Glutamatergic neuron (in vitro differentiated cells): ENCODE measurements at places on chromosomes 5 and 9.

GRCh38 chr5:77867194-77867691 is 91.1 kb upstream of the TBCA start:
- no peak for DNase-seq

DNA sequence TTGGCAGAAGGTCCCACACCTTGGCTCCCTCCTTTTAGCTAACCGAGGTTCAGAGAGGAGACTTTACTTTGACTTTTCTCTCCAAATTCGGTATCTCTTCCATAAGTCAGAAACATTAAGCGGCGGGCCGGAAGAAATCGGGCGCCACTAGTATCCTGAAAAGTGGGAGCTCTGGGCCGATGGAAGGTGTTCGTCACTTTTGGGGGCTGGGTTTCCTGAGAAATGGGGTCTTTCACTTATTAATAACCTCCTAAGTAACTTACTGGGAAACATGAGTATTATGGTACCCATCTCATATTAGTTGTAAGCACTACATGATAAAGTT is 716 bp downstream of the STX17 start:
- no peak for DNase-seq

DNA sequence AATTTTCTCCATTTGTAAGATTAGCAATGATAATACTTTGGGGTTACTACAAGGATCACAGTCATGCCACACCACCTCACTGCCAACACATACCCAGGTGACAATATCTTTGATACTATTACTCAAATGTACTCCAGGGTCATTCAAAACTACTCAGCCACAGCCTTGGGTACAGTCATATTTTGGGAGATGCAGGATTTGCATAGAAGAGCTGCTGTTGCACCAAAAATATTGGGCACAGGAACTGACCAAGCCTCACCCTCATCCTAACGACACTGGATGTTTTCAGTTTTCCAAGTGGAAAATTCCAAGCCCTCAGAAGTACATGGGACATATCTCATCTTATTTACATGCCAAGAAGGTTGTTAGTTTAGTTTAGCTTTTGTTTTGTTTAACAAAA is 120.9 kb upstream of the C6 start:
- no peak for DNase-seq

DNA sequence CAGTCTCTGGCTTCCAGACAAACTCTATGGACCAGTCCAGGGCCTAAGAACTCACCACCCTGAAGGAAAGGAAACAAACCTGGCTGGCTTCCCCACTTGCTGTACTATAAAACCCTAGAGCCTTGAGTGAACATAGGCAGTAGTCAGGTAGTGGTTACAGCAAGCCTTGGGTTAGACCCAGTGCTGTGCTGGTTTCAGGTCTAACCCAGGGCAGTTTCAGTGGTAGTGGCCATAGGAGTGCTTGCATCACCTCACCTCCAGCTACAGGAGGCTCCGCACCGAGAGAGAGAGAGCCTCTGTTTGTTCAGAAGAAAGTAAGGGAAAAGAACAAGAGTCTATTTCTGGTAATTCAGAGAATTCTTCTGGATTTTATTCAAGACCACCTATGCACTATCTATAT is 714.1 kb upstream of the CDH10 start:
- DNase-seq, result no peak

GRCh38 chr9:33080534-33080933 is 4.1 kb upstream of the SMU1 start:
- DNase-seq, result no peak

DNA sequence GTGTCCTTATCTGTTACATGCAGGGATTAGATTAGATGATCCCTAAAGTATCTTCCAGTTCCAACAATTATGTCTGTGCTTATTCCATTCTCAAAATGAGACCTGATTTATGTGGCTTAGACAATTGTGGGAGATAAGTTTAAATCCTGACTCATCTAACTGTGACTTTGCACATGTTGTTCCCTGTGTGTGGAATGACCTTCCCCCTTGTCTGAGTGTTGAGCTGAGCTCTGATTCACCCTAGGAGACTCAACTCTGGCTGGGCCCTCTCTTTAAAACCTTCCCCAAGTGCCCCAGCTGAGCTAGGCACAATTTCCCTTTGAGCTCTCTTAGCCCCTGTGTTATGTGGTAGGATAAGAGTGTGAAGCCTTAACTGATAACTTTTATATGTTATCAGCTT is 118.9 kb upstream of the ELL2 start:
- no peak for DNase-seq

DNA sequence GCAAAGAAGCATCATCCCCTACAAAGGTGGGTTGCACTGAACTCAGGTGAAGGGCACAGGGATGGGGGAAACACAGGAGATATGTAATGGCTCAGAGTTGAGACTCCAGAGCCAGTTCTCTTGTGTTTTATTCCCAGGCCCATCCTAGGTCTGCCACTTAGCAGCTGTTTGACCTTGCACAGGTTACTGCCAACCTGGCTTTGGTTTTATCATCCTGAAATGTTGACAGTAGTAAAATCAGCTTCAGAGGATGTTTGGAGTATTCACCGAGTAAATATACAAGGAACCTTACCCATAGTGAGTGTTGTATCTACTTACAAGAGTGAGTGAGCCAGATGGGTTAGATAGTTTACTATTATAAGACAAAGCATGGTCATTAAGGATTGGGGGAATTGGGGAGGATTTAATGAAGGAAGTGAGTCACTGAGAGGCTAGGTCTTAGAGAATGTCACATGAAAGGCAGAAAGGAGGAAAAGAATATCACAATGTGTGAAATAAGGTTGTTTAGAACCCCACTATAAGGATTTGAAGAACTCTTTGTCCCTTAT is 141.3 kb downstream of the MAN2A1 start:
- no peak for DNase-seq

GRCh38 chr9:121895818-121896544 is 197.1 kb downstream of the TTLL11 start:
- no peak for DNase-seq

DNA sequence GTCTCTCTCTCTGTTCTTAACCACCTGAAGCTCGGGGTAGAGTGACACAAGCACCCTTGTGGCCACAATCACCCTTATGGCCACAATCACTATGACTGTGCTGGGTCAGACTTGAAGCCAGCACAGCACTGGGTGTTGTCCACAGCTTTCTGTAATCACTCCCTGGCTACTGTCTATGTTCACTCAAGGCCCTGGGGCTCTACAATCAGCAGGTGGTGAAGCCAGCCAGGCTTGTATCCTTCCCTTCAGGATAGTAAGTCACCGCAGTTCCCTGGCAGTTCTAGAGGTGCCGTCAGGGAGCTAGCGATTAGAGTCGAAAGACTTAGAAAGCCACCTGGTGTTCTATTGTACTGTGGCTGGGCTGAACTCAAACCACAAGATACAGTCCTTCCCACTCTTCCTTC is 44.2 kb downstream of the GDA start:
- DNase-seq, result no peak

- DNase-seq, result no peak
Measured at GRCh38 chr5:136979131-136979530, 520.0 kb downstream of the SPOCK1 start.

DNA sequence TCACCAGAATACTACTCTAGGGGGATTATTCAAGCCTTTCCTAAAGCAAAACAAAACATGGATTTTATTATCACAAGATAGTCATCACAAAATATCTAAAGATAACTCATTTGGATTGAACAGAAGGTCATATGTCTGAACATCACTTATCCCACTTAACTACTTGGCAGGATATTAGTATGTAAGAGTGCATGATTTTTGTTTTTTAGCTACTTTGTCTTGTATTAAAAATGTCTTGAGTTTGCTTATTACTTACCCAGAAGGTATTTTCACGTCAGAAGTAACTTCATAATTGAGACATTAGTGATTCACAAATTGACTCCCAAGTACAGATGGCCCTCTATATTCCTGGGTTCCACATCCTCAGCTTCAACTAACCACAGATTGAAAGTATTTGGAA is 113.8 kb downstream of the TLE4 start:
- no peak for DNase-seq

- no peak for DNase-seq
Measured at GRCh38 chr5:148559461-148559860, 94.9 kb downstream of the HTR4 start.

DNA sequence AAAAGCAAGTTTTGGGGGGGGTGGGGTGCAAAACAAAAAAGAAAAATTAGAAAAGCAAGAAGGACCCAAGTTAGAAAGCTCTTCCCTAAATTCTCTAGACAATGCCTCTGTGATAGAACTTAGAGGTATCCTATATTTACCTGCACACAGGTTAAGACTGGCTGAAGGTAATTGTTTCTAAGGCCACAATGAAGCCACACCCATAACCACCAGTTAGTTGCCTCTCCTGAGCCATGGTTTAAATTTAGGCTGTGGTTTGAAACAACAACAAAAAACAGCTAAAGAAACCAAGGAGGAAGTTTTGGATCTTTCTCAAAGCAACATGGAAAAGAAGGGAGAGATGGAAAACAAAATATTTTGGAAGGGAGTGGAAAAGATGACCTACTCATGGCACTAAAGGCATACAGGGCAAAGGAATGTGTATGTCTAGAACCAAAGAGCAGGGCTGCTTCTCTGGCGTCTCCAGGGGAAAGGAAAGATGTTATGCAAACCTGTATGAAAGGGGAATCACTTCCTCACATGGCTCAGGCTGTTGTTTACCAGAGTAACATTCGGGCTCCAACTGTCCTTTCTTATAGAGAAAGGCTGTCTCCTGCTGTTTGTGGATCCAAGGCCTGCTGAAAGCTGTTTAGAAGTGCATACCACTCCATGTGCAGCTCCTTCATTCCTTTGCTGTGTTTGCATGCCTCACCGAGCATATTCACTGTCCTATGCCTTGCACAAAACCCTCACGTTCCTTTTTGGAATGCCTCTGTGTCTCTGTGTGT is 408.9 kb upstream of the MPDZ start:
- no peak for DNase-seq

- no peak for DNase-seq
Measured at GRCh38 chr9:71669284-71669995, 98.9 kb downstream of the CEMIP2 start.

- DNase-seq, result no peak
Measured at GRCh38 chr9:121566481-121567465, 67.1 kb upstream of the GGTA1 start.

- DNase-seq, result no peak
Measured at GRCh38 chr5:36631154-36631553, 24.7 kb downstream of the SLC1A3 start.

GRCh38 chr5:78360674-78360923 is 182 bp downstream of the SCAMP1 start:
- no peak for DNase-seq

GRCh38 chr5:43007911-43008362 is 32.2 kb downstream of the ANXA2R start:
- peak; percentile 72 for DNase-seq

DNA sequence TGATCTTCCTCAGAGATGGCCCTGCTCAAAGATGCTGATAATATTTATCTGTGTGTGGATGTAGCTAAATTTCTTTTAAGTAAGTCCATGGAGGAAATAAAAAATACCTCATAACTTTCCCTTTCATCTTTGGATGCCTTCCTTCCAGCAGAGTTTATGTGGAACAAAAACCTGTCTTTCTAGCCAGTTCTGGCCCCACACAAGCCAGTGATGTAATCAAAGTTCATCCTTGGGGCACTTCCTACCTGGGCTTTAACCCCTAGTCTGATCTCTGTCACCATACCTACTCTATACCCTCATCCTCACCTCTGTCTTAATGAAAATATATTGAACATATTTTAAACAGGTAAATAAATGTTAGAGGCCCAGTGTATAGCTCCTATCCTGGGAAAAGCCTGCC is 39.8 kb upstream of the RASGRF2 start:
- DNase-seq, result no peak

- no peak for DNase-seq
Measured at GRCh38 chr5:159206368-159206767, 3.0 kb downstream of the RNF145 start.

DNA sequence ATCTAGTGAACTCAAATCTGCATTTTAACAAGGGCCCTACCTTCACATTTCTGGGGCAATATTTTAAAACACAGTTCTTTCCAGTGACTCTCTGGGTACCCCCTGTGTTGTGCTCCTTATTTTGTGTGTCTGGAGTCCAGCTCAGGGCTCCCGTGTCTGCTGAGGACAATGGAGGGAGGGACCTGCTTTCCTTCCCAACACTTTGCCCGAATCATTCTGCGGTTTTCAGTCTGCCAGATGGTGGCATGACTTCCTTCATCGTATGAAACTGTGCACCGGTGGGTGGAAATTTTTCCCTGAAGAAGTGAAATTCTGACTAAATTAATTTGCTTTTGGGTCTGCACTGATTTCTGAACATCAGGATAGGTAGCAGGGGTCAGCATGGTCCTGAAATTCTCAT is 153.6 kb upstream of the CD180 start:
- no peak for DNase-seq

DNA sequence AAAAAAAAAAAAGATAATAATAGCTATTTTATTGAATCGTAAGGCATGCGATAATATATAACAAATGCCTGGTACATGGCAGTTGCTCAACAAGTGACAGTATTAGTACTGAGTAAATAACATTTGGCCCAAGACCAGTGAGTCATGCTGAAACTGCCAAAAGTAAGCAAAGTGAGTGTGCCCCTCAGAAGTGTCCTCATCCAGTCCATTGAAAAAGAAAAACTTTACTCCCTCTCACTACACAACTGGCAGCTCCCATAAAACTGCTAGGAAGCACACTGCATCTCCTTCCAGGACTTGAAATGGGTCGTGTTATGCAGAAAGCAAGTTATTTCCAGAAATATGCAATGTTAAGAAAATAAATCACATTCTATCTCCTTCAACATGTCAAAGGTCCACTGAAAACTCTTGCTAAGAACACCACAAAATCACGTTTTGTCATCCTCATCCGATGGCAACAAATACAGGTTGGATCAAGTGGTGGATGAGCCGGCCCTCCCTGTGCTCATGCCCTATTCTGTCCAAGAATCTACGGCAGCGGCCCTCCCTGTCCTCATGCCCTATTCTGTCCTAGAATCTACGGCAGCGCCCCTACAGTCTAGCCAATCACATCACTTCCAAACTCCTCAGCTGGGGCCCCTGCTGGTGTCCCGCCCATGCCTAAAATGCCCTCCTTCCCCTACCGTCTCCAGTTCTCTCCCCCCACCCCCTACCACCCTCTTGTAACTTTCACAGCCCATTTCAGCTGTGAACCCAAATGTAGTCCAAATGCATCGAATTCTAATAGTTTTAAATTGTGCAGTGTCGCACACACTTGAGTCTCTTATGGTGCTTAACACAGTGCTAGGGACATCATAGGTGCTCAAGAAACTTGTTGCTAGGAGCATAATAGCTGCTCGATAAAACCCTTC is 12.5 kb downstream of the PTCH1 start:
- peak; percentile 42 for DNase-seq

DNA sequence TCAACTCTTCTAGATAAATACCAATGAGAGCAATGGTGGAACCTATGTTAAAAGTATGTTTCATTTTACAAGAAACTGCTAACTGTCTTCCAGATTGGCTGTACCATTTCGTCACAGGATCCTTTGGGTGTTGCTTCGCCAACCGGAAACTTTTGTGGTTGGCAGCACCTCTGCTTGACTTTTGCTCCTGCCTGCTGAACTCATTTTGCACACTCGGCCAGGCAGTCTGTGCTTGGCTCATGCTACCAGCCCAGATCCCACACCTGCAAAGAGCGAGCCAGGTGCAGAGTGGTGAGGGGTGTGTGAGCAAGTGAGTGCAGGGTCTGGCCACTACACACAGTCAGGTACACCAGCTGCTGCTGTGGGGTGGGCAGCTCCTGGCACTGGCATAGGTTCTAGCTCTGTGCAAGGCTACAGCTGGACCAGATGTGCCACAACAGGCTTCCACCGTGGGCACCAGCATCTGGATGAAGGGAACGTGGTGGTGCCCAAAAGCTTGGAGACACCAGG is 422.3 kb downstream of the PRR16 start:
- no peak for DNase-seq

GRCh38 chr9:131417264-131418142 is 23.6 kb downstream of the PRRC2B start:
- no peak for DNase-seq
